ENCODE measurements at places on chromosomes 16 and 17. TPM values are rescaled to one million over a fixed set of nuclear protein-coding genes. Genes with fewer than 3 reads are reported as not detected.
A peak's percentile ranks its signal among the peaks of the same experiment; 100 is the strongest.

DNA sequence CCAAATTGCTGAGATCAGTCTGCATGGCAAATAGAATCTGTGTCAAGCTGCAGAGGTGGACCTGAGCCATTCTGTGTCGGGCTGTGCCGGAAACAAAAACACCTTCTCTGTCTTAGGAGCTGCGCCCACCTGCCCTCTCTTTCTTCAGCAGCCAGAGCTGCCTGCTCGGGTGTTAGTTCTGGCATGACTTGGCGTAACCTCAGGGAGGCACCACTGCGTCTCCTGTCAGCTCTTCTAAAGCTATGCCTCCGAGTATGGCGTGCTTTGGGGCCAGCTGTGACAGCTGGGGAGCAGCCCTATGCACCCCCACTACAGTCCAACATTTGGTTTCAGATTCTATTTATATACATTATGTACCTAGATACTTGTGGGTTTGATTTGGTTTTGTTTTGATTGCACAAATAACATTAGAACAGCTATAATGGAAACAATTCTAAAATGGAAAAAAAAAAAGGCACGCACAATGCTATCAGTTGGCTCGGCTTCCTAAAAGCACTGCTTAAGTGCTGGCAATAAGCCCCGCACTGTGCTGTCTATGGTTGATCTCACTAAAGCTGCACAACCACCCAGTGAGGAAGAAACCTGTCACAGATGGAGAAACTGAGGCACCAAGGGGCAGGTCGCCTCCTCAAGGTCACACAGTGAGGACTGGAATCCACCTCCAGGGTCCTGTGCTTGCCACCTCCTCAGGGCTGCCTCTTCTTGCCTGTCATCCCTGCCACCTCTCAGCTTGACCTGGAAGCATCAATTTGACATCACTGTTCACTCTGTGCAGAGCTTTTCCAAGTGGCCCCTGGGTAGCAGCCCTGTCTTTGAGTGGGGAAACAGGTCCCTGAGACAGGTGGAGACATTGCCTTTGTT, 18.7 kb upstream of the ADGRG1 start:
- no peak overlapping the region for H3K4me3 ChIP-seq
- no peaks in the 10 kb centered on the region for H3K36me3 ChIP-seq
- peak; percentile 19 for DNase-seq
- H3K4me1 ChIP-seq = peaks cover 8% of the 10 kb centered on the region
- H3K27ac ChIP-seq = no peak overlapping the region

CLEC19A gene
- not detected for total RNA-seq

QRICH2 gene
- total RNA-seq = 1.2 TPM

GRCh38 chr17:2710803-2711607, 559 bp downstream of the CLUH start:
- peak overlapping the region; percentile 71 for H3K27ac ChIP-seq
- H3K4me3 ChIP-seq = peak overlapping the region; percentile 87
- no peaks in the 10 kb centered on the region for H3K36me3 ChIP-seq

DNA sequence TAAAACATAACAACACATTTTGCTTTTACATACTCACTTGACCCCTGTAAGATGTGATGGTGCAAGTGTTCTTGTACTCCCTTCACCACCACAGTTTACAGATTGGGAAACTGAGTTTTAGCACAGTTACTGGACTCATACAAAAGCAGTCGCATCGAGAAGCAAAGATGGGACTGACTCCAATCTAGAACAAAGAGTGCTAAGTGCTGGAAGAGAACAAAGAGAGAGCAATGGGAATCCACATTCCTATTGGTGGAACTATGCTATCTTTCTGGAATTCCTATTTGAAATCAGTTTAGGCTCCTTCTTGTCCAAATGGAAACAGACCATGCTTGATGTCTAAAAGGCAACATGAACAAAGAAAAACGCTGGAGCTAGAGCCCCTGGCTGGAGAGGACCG, 9.1 kb downstream of the TOM1L2 start:
- no peak overlapping the region for H3K27ac ChIP-seq
- H3K36me3 ChIP-seq = no peaks in the 10 kb centered on the region
- no peak overlapping the region for H3K4me3 ChIP-seq
- no peaks in the 10 kb centered on the region for H3K27me3 ChIP-seq
- H3K4me1 ChIP-seq = peaks cover 9% of the 10 kb centered on the region
- DNase-seq = no peak

- H3K36me3 ChIP-seq = no peaks in the 10 kb centered on the region
- no peak overlapping the region for H3K27ac ChIP-seq
- H3K4me1 ChIP-seq = no peaks in the 10 kb centered on the region
Observed at GRCh38 chr17:41682631-41683030, 6.1 kb upstream of the EIF1 start.

NPTX1 gene
- total RNA-seq = 0.10 TPM

DNA sequence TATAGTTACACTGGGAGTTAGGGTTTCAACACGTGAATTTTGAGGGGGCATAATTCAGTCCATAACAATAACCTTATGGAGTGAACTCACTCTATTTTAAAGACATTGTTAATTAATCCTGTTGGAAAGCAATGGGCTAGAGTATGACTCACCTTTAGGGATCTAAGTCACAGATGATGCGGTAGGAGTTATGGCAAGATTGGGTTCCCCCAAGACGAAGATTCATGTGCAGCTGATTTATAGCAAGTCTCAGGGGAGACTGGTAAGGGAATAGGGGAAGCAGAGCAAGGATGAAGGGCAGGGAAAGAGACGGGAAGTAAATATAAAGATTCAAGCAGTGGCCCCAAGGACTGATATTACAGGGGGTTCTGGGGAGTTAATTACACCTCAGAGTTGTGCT, 159.6 kb upstream of the DNAH9 start:
- no peak overlapping the region for H3K27ac ChIP-seq
- no peaks in the 10 kb centered on the region for H3K27me3 ChIP-seq
- H3K4me3 ChIP-seq = no peak overlapping the region
- H3K4me1 ChIP-seq = no peaks in the 10 kb centered on the region

DNA sequence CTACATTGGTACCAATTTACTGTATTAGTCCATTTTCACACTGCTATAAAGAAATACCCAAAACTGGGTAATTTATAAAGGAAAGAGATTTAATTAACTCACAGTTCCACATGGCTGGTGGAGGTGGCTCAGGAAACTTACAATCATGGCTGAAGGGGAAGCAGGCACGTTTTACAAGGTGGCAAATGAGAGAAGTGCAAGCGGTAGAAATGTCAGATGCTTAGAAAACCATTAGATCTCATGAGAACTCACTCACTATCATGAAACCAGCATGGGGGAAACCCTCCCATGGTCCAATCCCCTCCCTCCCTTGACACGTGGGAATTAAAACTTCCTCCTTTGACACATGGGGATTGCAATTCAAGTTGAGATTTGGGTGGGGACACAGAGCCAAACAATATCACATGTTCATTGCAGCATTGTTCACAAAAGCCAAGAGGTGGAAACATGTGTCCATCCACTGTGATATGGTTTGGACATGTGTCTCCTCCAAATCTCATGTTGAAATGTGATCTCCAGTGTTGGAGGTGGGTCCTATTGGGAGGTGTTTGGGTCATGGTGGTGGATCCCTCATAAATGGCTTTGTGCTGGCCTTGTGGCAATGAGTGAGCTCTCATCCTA, 3.1 kb upstream of the SPACA3 start:
- no peak overlapping the region for H3K27ac ChIP-seq
- no peak overlapping the region for H3K4me3 ChIP-seq
- H3K36me3 ChIP-seq = no peaks in the 10 kb centered on the region
- H3K4me1 ChIP-seq = no peaks in the 10 kb centered on the region
- no peak for DNase-seq

DNA sequence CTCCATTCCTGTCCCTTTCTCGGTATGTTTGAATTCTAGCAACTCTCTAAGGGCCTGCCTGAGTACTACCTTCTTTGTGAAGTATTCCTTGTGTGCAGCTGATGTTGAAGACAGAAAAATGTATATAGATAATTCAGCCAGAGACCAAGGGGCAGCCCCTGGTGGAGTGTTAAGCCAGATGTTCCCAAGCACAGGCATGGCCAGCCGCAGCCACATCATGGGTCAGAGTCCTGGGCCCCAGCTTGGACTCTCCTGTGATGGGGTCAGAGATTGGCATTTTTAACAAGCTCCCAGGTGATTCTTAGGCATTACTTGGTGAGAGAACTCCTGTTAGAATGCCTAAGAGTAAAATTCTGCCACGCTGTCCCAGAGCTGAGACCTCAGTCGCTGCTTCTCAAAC, 100.8 kb downstream of the IRF8 start:
- H3K27ac ChIP-seq = no peak overlapping the region
- H3K4me3 ChIP-seq = no peak overlapping the region
- no peak for DNase-seq
- H3K27me3 ChIP-seq = no peaks in the 10 kb centered on the region

TP53TG3B gene
- not detected for total RNA-seq
